ENCODE measurements at places on chromosomes 3 and 15.

GRCh38 chr15:29815000-29815710 lies 7.1 kb downstream of the TJP1 start:
- no peaks in the 10 kb centered on the region for H3K27me3 ChIP-seq
- H3K4me3 ChIP-seq = no peak overlapping the region
- peaks cover 6% of the 10 kb centered on the region for H3K4me1 ChIP-seq
- H3K36me3 ChIP-seq = no peaks in the 10 kb centered on the region
- H3K27ac ChIP-seq = peak overlapping the region; percentile 2
- ATAC-seq = no peak

DNA sequence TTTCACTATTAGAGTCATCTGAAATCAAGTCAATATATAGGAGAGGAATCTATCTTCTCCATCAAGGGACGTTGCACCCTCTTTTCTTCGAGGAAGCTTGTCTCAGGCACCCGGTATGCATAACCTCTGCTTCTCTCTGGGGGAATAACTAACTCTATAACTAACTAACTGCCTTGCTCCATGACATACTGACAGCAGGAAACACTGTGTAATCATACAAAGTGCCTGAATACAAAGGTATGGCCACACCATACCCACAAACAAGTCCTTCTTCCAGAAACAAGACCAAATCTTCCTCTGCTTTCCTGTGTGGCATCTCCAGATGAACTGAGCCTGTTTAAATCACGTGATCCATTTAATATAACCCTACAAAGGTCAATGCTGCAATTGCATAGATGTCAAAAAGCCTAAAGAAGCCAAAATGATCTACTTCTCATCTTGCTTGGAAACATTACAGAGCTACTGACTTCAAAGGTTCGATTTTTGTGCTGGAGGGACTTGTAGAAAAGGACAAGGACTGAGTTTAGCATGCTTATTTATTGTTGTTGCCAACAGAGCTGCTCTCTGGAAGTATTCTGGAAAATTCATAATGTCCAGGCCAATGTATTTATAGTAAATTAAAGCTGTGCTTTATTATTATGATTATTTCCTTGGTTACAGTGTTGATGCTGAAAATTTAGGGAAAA lies 380.5 kb downstream of the FOXP1 start:
- no peaks in the 10 kb centered on the region for H3K27me3 ChIP-seq
- peaks cover 22% of the 10 kb centered on the region for H3K4me1 ChIP-seq
- no peak overlapping the region for H3K4me3 ChIP-seq
- no peak for ATAC-seq

- H3K27me3 ChIP-seq = no peaks in the 10 kb centered on the region
- no peak overlapping the region for H3K4me3 ChIP-seq
- no peaks in the 10 kb centered on the region for H3K36me3 ChIP-seq
- H3K4me1 ChIP-seq = peaks cover 23% of the 10 kb centered on the region
Measured at GRCh38 chr3:12479919-12480427, 4.3 kb upstream of the TSEN2 start.

GRCh38 chr15:51629612-51630011 lies 7.0 kb upstream of the DMXL2 start:
- no peaks in the 10 kb centered on the region for H3K27me3 ChIP-seq
- no peak overlapping the region for H3K4me3 ChIP-seq
- no peak overlapping the region for H3K27ac ChIP-seq
- H3K4me1 ChIP-seq = no peaks in the 10 kb centered on the region
- ATAC-seq = peak; percentile 72
- no peaks in the 10 kb centered on the region for H3K36me3 ChIP-seq

GRCh38 chr3:179227349-179227748 lies 23.6 kb downstream of the KCNMB3 start:
- no peak overlapping the region for H3K4me3 ChIP-seq
- H3K27me3 ChIP-seq = no peaks in the 10 kb centered on the region
- H3K36me3 ChIP-seq = no peaks in the 10 kb centered on the region
- ATAC-seq = no peak
- H3K4me1 ChIP-seq = no peaks in the 10 kb centered on the region

DNA sequence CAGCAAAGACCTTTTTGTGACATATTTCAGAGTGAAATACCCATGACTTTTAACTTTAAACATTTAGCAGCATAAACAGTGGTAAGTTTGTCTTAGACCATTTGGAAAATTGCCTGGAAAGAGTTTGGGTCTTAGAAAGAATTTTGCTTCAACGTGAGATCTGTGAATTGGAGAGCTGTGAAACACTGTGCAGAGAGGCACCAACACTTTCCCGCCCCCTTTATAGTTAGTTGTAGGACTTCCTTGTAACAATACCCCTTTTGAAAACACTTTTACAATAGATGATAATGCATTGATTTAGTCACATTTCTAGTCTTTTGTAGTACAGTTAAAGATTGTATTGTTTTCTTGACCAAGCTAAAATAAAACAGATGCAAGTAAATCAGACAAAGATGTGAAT lies 43.5 kb upstream of the MBNL1 start:
- no peak overlapping the region for H3K4me3 ChIP-seq
- H3K27me3 ChIP-seq = no peaks in the 10 kb centered on the region
- H3K27ac ChIP-seq = peak overlapping the region; percentile 43
- no peak for ATAC-seq
- H3K4me1 ChIP-seq = peaks cover 18% of the 10 kb centered on the region

GRCh38 chr3:106185949-106186348 lies 317.1 kb upstream of the CBLB start:
- no peaks in the 10 kb centered on the region for H3K36me3 ChIP-seq
- no peaks in the 10 kb centered on the region for H3K4me1 ChIP-seq
- ATAC-seq = no peak
- no peaks in the 10 kb centered on the region for H3K27me3 ChIP-seq

DNA sequence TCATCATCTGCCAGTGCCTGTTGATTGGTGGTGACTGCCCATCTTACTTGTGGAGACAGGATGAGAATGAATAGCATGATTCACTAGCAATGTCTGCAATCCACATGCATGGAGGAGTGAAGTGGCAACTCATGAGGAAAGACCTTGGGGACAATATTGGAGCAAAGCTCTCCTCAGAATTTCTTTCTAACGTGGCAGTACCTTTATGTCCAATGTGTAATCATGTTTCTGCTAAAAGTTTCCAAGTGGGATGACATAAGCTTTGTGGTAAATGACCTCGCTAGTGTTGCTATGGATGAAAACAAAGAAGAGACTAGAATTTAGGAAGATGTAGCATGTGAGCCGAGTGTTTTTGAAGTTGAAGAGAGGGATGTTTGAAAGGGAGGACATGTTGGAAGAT lies 117.8 kb downstream of the CPNE4 start:
- ATAC-seq = no peak
- H3K27ac ChIP-seq = no peak overlapping the region
- no peaks in the 10 kb centered on the region for H3K4me1 ChIP-seq
- H3K27me3 ChIP-seq = no peaks in the 10 kb centered on the region

- H3K36me3 ChIP-seq = no peaks in the 10 kb centered on the region
- peaks cover 9% of the 10 kb centered on the region for H3K4me1 ChIP-seq
- H3K27me3 ChIP-seq = no peaks in the 10 kb centered on the region
Measured at GRCh38 chr3:62145086-62145757, 228.1 kb downstream of the FEZF2 start.
